ENCODE measurements at places on chromosomes 4 and X.

DNA sequence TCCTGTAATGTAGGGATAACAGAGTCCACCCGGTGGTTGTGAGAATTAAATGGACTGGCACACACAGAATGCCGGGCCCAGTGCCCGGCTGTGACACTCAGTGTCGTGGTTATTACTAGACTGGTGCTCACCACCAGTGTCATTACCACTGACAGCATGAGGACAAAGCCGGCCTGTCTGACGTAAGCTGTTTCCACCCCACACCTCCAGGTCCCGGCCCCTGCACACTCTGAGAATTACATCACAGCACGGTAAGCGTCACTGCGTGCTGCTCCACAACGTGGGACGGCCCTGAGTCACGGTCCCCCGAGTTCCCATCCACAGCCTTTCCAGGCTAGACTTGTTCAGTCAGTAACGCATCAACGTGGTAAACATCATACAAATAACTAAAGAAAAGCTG lies 22.9 kb downstream of the FAT1 start:
- DNase-seq, result no peak

- DNase-seq, result no peak
These were observed 8.8 kb upstream of the PIGA start for GRCh38 chrX:15344106-15344505.

- DNase-seq, result no peak
These were observed 1757.3 kb downstream of the PCDH7 start for GRCh38 chr4:32477518-32477917.

DNA sequence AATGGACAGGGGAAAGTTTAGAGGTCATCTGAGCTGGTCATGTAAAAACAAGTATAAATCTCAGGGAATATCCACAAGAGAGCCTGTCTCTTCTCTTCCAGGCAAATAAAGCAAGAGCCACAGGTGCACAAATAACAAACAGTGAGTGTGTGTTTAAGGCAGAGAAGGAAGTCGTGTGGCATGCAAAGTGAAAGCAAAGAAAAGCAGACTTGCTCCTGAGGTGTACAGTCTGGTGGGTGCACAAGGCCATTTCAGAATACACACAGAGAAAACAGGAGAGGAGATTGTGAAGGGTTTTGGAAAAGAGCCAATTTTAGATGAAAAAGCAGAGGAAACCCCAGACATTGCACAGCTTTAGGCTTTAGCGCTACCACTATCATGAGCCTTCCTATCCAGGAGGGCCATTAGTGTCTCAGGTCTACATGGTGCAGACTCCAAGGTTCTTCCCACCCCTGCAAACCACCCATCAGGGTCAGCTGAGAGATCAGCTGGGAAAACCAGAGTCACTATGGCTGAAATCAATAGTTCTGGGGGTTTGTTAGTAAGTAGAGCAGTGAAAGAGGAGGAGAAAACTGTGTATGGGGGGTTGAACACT lies 355.8 kb downstream of the KLHL4 start:
- no peak for DNase-seq

GRCh38 chr4:53510321-53510720 lies 81.0 kb downstream of the LNX1 start:
- DNase-seq, result no peak

- no peak for DNase-seq
These were observed 446.9 kb downstream of the IL15 start for GRCh38 chr4:142083264-142083663.

DNA sequence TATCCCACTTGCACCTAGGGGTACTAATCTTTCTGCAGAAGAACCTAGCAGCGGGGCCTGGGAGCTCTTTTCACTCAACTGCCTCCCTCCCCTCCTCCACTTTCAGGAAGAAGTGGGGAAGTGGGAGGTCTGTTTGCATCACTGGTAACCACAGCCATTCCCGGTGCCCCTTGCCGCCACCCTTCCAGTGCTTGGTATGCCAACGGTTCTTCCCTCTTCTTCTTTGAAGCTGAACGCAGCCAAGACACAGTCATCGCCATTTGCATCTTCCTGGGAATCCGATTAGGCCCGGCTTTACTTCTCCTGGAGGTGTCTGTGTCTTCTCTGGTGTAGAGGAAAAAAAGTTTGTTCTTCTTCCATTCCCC lies 47.2 kb upstream of the RBPJ start:
- DNase-seq, result no peak

DNA sequence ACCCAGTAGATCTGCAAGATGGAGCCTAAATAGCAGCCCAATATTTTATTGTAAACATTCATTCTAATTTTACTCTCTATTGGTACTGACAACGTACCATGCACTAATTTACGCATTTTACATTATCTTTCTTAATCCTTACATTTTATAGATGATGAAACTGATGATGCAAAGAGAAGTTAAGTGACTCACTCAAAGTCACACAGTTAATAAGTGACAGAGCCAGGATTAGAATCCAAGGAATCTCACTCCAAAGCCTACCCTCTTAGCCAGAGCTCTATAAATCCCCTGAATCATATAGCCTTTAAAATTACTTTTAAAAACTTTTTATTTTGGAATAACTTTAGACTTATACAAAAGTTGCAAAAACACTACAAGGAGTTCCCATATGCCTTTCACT lies 37.6 kb downstream of the PHKA1 start:
- no peak for DNase-seq

DNA sequence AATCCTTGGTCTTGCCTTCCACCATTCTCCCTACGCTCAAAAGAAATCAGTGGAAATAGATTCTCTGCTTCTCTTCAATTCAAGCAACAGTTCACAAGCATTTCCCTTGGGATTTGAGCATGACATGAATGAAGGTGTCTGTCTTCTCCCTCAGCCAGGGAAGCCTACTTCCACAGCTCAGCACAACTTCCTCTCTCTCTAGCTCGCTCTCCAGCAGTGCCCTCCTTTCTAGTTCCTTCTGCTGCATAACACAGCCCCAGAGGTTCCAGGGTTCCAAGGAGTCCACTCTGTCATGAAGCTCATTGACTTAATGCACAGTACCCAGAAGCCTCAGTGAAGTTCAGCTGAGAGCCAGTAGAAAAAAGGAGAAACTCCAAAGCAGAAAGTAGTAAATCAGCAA lies 81.3 kb downstream of the PLS3 start:
- no peak for DNase-seq

Data from CD4-positive, alpha-beta T cell treated with Interleukin-15 for 1 hour (primary cell).